ENCODE measurements at places on chromosomes 7 and 10.
A peak's percentile ranks its signal among the peaks of the same experiment; 100 is the strongest.

- DNase-seq = no peak
Measured at GRCh38 chr7:74428023-74428422, 25.7 kb upstream of the GTF2IRD1 start.

GRCh38 chr7:129118182-129118581 lies 26.3 kb upstream of the TSPAN33 start:
- DNase-seq = no peak

GRCh38 chr7:140591180-140591902 lies 49.3 kb downstream of the DENND2A start:
- DNase-seq = no peak

DNA sequence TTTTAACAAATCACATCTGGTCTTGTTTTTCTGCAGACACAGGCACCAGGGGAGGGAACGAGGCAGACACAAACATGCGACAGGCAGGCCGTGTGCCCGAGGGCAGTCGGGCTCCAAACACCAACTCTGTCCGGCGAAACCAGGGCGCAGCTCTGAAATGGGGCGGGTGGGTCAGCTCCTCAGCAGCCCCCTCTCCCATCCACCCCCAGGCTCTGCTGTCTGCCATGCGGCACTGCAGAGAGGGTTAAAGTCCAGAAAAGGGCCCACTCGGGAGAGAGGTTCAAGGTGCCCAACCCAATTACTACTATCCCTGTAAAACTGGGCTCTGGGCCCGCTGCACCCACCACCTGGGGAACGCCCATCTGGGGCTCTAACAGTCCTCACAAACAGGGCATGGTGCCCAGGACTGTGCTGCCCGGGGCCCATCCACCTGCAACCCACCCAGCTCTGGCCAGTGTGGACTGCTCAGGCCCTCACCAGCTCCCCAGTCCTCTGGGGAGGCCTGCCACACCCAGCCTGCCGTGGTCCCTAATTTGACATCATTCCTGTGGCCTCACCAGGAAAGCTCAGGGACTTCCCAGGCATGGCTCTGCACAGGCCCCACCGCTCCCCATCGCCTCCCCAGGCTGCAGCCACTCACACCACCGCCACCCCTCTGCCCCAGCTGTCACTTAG lies 18.7 kb downstream of the YKT6 start:
- no peak for DNase-seq

- no peak for DNase-seq
Measured at GRCh38 chr10:109846832-109847231, 76.5 kb downstream of the XPNPEP1 start.

- no peak for DNase-seq
Measured at GRCh38 chr7:41641011-41641664, 61.8 kb downstream of the INHBA start.

DNA sequence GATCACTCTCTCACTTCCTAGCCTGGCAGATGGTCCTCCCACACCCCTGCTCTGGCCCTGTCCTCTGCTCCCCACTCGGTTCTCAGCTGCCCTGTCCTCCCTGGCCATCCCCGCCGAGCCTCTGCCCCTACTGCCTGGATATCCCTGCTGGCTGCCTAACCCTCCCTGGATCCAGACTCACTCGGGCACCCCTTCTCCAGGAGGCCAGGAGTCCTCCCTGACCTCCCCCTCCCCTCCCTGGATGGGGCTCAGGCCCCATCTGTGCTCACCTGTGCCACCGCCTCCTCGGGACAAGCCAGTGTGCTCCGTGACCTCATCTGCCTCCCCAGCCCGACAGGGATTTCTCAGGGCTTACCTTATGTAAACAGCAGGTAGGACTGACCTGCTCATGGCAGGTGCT lies 406.1 kb downstream of the TCERG1L start:
- no peak for DNase-seq

DNA sequence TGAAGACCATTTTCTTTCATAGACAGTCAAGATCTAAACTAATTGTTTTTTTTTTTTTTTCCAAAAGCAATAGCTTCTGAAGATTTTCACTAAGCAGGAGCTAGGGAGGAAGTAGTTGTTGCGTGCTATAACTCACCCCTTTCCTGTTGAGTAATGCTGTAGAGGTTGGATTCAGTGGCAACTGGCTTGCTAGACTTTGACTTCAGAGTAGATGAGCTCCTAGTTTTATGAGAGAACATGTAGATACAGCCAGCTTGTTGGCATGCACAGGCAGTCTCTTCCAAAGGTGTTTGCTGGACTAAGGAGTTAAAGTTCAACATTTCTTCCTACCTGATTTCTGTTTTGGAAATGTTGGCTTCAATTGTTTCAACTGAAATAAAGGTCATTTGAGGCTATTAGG lies 66.2 kb upstream of the MXI1 start:
- no peak for DNase-seq

- DNase-seq = no peak
Measured at GRCh38 chr10:123706236-123706635, 40.1 kb downstream of the GPR26 start.

- no peak for DNase-seq
Measured at GRCh38 chr7:55983537-55983936, 19.2 kb downstream of the NIPSNAP2 start.

DNA sequence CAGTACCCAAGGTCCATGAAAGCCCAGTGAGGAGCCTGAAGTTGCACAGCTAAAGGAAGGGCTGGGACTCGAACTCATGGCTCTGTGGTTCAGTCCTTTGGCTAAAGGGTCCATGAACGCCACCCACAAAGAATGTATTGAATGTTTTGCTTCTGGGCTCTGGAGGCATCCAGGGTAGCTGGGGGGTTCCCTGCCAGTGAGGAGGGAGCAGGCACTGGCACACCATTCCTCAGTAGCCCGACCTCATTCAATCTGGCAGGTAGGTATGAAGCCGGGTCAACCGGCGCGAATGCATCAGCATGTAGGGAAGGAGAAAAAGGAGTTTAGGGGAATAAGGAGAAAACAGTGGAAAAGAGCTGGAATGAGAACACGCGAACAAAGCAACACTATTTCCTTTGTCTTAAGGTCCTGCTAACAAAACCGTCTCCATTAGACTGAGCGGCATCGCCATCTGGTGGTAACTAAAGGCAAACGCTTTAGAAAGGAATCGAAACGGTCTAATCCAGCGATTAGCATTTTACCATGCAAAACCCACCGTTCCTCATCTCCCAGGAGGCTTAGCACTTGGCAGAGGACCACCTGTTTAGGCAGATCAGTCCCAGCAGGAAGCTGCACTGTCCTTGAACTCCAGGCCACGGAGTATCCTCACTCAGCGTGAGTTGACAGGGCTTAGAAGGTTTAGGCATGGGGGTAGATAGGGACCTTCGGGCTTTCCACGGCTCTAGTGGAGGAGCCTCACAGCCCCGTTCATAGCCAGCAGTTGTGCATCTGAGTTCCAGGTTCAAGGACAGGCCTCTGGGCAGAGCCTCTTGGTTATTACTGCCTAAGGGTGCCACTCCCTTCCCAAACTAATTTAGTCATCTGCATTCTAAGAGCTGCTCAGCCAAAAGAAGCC lies 122.8 kb downstream of the UBE2H start:
- DNase-seq = peak; percentile 16

DNA sequence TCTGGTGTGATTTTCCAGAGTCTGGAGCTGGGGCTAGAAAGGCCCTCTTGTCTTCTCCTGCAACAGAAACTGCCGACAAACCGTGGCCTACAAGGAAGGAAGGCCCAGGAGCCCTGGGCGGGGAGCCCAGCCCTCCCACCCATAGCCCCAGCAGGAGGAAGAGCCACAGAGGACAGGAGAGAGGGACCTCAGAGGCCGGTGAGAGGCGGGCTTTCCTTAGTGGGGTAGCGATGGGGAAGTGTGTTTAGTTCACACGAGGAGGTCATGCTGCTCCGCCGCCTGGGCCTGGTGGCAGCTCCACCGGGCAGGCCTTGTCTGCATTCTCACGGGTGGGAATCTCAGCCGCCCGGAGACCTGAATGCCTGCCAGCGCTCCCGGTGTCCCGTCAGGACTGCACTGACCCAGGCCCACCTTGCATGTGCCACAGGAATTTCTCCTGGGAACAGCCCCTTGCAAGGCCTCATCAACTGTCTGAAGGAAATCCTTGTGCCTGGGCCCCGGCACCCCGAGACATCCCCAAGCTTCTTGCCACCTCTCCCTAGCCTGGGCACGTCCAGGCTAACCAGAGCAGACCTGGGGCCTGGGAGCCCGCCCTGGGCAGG lies 50.9 kb downstream of the ZNF467 start:
- no peak for DNase-seq

DNA sequence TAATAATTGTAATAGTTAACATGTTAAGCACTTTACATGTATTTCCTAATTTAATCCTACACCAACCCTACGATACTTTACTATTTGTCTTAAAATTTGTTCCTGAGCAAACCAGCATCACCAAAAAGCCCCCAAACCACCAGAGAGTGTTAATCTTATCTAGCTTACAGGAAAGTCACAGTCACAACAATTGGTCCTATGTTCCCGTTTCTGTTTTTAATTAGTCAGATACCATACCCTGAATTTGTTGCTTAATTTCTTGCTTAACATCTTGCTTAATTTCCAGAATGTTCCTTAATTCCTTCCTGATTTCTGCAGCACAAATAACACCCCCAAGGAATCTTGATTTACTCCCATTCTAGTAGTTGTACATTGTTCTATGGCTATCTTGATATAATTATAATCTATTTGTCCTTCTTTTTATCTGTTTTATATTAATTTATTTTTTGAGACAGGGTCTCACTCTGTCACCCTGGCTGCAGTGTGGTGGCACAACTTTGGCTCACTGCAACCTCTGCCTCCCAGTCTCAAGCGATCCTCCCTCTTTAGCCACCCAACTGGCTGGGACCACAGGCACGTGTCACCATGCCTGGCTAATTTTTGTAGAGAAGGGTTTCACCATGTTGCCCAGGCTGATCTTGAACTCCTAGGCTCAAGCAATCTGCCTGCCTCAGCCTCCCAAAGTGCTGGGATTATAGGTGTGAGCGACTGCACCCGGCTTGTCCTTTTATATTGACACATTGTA lies 6.6 kb upstream of the PDSS1 start:
- DNase-seq = no peak

- DNase-seq = no peak
Measured at GRCh38 chr10:59222788-59223187, 46.3 kb downstream of the PHYHIPL start.

DNA sequence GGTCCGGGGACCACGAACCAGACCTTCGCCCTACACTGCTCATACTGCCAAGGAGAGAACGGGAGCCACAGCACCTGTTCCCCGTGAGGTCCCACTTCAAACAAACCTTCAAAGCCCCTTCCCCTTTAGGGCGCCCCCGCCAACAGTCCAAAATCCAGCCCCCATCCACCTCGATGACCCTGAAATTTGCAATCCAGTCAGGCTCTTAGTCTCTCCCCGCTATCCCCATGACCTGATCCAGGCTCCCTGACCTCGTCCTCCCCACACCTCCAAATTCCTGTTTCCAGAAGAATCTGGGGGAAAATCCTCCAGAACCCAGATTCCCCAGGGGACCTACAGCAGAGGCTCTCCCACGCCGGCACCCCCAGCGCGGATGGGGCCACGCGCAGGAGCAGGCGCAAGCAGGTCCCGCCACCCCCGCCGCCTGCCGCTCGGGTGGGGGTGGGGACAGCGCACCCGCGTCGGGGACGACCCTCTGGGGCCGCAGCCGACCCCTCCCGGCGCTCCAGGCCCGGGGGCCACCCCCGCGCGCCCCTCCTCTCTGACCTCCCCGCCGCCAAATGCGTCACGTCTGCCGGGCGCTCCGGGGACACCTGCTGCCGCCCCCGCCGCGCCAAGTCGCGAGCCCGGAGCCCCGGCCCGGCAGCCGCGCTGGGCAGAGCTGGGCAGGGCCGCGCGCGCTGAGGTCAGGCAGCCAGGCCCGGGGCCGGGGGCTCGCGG lies 753 bp downstream of the CAMK2B start:
- DNase-seq = no peak

GRCh38 chr7:113622796-113623195 lies 296.0 kb downstream of the PPP1R3A start:
- DNase-seq = no peak

DNA sequence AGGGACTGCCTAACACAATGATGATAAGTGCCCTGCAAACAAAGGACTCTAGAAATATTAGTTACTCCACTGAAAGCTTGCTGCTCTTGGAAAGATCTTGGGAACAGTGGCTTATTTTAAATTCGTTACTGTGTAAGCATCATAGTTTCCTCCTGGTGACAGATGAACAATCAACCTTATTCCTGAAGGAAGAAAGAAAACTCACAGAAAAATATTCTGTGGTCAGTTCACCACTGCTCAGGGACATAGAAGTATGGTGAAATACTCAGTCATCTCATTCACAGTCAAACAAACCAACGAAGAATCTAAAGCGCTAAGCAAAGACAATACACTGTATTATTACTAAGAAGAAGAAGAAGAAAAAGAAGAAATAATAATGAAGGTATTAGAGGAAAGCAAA lies 27.8 kb downstream of the MKX start:
- no peak for DNase-seq

GRCh38 chr10:18424200-18424599 lies 227.2 kb downstream of the NSUN6 start:
- no peak for DNase-seq

DNA sequence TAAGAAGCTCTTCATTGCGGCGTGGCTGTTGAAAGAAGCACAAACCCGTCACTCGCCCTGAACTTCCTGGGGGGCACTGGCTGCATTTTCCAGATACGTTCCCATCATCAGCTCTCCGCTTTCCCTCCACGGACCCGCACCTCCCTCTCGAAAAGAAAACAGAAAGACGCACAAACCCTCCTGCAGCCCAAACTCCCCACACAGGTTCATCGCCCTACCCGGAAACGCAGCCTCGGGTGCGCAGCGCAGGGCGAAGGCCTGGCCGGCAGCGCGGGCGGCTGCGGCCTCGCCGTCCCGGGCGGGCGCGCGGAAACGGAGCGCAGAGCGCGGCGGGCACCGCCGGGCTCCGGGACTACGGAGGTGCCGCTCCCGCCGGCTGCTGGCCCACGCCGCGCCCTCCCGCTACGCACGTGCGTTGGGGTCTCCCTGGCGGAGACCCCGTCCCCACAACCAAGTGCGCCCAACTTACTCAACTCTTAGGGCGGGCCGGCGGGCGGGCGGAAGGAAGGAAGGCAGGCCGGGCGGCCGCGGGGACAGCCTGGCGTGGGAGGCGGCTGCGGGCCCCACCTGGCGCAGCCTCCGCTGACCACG lies 822 bp downstream of the ZNF800 start:
- peak; percentile 36 for DNase-seq

- no peak for DNase-seq
Measured at GRCh38 chr7:7112868-7113267, 69.5 kb upstream of the C1GALT1 start.

GRCh38 chr7:130673066-130673465 lies 4.5 kb upstream of the COPG2 start:
- no peak for DNase-seq

DNA sequence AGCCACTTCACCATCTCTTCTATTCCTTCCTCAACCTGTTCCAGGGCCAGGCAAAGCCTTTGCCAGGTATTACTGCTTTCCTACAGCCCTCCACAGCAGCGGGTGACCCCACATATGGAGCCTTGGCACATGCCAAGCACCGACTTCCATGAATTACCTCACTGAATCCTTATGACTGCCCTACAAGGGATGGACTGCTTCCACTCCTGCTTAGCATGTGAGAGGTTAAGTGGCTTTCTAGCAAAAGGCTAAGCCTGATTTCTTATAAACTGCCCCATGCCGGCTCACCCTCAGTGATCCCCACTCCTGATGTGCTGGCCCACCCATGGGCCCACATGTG lies 44.0 kb upstream of the PDLIM1 start:
- no peak for DNase-seq
